ENCODE measurements at places on chromosomes 12 and 14.

GRCh38 chr14:57061009-57061711, 207.5 kb downstream of the EXOC5 start:
- DNase-seq: no peak

DNA sequence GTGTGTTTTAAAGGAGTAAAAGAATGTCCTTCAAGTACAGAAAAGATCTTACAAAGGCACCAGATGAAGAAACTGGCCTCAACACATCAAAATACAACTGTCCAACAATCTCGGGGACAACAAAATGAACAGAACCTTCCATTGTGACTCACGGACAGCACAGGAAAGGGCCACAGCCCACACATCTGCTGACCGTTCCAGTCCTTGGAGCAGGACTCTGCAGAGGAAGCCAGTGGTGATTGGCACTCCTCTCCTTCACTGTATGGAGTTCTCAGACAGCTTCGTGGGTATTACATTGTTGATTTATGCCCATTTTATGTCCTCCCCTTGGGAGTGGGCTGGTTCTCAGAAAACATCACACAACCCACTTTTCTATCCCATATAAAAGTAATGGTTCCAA, 32.5 kb upstream of the TC2N start:
- DNase-seq: no peak

DNA sequence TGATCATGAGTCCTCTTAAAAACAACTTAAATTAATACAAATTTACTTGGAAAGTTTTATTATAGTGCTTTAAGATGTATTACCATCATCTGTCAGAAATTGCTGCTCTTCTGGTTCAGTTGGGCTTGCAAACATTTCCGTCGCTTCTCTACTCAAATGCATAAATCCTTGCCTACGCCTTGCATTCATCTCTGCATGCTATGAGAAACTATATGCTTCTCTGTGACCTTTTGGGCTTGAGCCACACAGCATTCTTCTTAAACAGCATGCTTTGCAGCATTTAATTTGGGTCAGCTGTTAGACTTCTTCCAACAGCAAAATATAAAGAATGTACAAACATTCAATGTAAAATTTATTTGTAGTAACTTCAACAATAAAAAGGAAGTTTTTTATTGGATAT, 305.7 kb upstream of the FLRT2 start:
- no peak for DNase-seq

DNA sequence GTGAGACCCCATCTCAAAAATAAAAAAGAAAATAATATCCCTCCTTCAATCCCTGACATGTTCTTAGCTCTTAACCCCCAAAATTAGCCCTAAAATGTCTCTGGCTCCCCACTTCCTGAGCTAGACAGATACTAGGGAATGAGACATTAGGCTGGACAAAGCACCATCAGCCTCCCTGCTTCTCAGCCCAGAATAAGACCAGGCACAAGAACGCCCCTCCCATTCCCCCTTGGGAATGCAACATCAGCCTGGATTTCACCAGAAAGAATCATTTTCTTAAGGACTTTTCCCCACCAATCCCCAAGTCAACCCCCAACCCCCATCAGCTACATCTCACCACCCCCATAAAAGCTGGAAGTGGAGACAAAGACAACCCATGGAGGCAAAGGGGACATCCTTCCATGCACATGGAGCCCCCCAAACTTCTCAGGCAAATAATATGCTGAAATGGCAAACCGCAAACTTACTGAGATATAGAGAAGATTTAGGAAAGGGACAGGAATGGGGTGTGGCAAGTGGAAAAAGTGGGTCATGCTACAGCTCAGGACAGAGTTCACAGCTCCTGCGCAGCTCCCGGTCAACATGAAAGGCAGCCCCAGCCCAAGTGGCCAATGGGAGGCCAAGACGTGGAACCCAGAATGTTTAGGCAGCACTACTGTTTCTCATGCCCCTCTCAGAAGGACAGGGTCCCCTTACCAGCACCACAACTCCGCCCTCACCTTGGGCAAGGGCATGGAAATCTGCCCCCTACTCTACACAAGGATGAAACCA, 2.7 kb downstream of the CHD4 start:
- DNase-seq: no peak

- DNase-seq: peak; percentile 64
Measured at GRCh38 chr14:32469388-32470160, 140.5 kb downstream of the AKAP6 start.

DNA sequence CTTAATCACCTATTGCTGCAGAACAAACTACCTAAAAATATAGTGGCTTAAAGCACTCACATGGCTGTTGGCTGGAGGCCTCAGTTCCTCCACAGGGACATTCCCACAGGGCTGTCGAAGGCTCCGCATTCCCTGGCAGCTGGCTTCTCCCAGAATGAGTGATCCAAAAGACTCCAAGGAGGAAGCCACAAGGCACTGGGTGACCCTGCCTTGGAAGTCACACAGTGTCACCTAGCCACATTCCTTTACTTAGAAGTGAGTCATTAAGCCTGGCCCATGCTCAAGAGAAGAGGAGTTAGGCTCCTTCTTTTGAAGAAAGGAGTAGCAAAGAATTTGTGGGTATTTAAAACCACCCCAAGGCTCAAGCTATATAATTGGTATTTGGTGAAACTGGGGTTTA, 63.9 kb upstream of the MAP1LC3B2 start:
- DNase-seq: no peak

DNA sequence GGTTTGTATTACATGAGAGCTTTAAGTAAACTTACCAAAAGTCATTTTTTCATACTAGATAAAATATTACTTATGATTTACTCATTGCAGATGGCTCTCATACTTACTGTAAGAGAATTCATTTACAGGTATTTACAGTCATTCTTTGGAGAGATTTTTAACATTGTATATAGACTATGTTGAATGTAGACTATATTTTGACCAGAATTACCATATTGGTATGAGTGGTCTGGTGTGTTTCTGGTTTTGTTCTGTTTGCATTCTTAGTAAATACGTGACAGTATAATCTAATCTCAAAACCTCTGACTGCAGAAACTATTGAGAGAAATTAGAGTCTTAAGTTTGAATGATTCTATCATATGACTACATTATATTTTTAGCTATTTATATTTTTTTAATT, 91.1 kb downstream of the USP15 start:
- DNase-seq: no peak

GRCh38 chr12:69834576-69834975, 9.5 kb downstream of the MYRFL start:
- no peak for DNase-seq

- no peak for DNase-seq
Measured at GRCh38 chr12:42961395-42961794, 371.8 kb upstream of the PRICKLE1 start.

DNA sequence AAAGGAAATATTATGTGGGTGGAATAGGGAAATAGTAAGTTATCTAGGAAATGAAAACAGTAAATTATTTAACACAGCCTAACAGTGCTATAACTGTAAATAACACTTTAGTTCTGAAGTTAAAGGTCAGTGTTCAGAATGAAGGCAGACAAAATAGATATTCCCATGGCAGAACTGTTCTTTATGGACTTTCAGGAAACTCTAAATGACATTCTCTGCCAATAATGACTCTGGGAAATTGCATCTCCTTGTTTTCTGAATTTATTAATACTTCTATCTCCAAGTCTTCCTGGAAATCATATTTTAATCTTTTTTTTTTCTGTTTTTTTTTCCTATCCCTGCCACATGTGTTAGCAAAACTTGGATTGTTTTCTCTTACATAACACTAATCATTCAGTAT, 101.4 kb downstream of the PDE3A start:
- DNase-seq: no peak

DNA sequence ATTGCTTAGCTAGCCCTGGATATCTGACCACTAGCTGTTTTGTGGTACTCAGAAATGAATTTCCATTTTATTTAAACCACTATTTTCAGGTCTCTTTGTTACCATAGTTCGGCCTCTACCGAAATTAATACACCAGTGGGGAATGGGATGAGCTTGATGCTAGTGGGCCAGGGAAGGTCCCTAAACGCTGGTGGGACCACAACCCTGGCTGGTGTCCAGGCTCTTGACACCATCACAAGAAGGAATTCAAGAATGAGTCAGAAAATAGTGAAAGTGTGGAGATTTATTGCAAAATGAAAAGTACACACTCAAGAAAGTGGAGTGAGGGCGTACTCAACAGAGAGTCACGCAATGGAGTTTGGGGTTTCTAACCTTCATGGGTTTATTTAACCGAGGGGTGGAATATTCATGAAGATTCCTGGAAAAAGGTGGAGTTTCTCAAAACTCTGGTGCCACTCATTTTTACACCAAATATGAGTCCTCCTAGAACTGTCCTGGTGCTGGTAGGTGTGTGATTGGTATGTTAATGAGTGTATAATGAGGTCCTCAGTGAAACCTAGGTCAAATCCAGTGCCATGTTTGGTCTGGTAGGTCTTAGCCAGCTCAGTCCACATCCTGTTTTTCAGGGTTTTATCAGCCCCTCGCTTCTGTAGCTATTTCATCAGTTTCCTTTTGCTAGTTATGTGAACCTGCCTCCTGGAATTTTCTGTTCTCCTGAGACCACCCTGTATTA, 38.9 kb upstream of the LRP6 start:
- no peak for DNase-seq

- peak; percentile 10 for DNase-seq
Measured at GRCh38 chr12:33759279-33759678, 263.0 kb upstream of the ALG10 start.

DNA sequence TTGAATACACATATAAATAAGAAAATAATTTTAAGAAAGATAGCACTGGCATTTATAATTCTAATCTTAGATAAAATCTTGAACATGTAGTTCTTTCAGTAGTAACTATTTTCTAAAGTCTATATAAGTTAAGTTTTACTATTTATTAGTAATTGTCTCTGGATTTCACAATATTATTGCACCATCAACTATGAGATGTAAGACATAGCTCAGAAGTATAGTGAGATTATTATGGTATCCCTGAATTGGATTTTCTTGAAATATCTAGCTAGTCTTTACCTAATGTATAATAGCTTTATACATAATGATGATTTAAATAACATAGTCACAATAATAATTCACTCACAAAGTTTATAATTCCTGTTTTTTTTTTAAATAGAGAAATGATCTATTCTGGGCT, 6.7 kb downstream of the CLEC12A start:
- no peak for DNase-seq
